ENCODE measurements at places on chromosomes 4 and X. TPM values are rescaled to one million over a fixed set of nuclear protein-coding genes. Genes with fewer than 3 reads are reported as not detected.

The FGFBP1 gene
- not detected for total RNA-seq

The XG gene
- 0.73 TPM for total RNA-seq

The C4orf50 gene
- total RNA-seq = not detected

The HSPA4L gene
- total RNA-seq = 2.9 TPM

The HSFX2 gene
- total RNA-seq = 0.10 TPM

The PNMA3 gene
- not detected for total RNA-seq

The NWD2 gene
- total RNA-seq = not detected

The COL4A5 gene
- total RNA-seq = 39.7 TPM

The GLRA3 gene
- total RNA-seq = not detected

The NOA1 gene
- total RNA-seq = 30.7 TPM

The CDKL2 gene
- not detected for total RNA-seq

The MAGEA12 gene
- total RNA-seq = not detected

The MAGEE1 gene
- 2.1 TPM for total RNA-seq

The SLITRK4 gene
- 2.2 TPM for total RNA-seq

The GPRASP3 gene
- total RNA-seq = 3.7 TPM

The MAP7D2 gene
- total RNA-seq = 0.34 TPM

Measured in cardiac ventricle fibroblast (primary cell).